ENCODE measurements at places on chromosomes 5 and 9.

DNA sequence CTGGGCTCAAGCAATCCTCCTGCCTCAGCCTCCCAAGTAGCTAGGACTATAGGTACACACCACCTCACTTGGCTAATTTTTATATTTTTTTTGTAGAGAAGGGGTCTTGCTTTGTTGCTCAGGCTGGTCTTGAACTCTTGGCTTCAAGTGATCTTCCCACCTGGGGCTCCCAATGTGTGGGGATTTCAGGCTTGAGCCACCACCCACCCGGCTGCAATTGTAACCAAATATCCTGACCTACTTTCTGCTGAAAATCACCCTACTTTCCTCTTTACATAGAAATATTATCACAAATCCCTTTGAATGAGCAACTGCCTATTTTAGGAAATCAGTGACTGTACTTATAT lies 59.6 kb upstream of the ZNF608 start:
- DNase-seq: no peak

DNA sequence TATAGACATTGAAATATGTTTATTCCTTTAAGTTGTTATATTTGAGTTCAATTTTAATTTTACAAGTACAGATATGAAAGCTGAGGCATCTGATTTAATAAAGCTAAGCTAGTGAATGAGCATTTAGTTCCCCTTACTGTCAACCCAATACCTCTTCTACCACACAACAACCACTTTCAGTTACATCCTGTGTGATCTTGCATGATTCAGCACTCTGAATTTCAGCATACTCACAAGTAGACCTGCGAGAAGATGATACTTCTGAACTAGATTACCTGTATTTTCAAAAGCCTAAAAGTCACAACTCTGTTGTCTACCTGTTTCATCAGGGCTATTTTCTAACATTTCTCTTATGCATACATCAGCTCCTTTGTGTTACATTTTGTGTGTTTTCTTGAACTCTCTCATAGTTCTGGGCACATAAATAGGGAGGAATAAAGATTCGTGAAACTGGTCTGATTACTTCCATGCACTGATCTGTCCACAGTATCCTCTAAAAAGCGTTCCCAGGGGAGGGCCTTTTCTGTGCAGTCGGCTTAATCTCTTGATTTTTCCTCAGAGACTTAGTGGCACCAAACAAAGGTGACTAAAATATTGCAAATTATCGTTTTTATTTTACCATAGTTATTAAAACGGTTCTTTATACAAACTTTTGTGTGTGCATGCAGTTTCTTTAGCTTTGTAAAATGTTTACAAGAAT lies 2025.5 kb upstream of the NUDT12 start:
- DNase-seq: no peak

DNA sequence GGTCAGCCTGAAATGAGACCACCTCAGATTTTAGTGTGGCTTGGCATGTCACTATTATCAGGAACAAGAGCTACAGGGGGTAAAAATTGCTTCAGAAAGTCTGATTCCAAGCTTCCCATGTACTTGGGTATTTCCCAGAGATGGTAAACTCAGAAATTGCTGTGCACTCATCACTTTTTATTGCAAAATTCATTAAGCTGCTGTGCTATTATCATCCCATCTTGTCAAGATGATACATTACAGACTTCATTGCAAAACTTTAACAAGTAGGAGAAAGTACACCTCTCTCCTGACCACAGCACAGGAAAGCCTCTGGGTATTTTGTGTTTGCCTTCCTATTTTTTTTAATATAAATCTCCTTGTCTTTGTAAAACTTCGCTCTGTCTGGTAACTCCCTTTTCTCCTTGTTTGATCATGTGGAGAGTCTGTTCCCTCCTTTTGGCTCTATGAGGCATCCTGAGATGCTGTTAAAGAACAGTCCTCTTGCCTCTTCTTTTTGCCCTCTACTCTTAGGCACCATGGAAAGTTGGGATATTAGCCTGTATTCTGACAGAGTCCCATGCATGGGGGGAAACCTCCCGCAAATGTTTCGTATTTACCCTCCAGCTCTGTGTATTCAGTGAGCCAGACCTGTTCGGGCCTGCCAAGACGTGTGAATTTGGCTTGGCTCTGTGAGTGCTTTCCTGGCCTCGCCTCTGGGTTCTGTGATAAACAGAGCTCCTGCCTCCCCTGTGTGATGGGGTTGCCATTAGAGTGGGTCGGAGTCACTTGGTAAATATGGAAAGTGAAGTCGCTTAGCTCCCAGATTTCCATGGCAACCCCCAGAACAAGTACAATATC lies 260.7 kb downstream of the NR3C1 start:
- DNase-seq: peak; percentile 57

GRCh38 chr9:105062222-105062855 lies 134.4 kb upstream of the ABCA1 start:
- no peak for DNase-seq

DNA sequence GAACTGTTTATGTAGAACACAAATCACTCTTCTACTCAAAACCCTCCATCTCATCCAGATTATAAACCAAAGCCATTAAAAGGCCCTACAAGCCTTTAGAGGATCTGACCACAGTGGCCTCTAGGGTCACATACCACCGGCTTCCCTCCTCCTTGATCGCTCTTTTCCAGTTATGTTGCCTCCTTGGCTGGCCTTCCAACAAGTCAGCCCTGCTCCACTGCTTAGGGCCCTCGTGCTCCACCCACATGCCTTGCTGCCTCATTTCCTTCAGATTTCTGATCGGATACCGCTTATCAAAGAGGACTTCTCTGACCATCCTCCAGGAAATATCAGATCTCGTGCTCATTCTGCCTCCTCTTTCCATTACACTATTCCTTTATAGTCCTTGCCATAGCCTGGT lies 139.4 kb upstream of the RAI14 start:
- DNase-seq: no peak

DNA sequence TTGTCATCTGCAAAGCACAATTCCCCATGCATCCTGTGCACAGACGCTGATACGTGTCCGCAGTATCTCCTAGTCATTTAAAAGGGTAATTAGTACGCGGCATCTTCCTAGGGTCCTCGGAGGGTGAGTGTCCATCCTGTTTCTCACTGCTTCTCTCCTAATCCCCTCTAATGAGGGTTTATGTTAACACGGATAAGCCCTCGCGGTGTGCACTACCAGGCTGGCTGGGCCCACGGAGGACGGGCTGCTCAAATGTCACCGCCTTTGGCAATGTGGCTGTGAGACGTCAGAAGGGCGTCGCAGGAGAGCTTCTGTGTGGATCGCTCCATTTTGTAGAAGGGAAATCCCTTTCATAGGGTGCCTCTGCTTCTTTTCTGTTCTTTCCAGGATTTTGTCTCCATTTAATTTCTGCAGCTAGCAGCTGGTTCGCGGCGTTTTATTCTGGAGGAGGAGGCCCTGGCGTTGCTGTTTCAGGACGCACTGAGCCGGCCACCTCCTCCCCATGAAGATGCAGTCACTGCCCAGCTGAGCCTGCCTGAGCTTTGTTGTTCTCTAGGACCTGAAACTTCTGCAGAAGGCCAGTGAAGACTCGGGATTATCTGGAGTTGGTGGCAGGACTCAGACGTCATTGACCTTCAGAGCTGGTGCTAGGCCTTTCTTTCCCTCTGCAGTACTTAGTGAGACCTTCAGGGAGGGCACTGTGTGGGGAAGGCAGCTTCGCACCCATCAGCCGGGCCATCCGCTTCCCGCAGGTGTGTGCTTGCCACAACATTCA lies 326.1 kb upstream of the IRX1 start:
- no peak for DNase-seq

DNA sequence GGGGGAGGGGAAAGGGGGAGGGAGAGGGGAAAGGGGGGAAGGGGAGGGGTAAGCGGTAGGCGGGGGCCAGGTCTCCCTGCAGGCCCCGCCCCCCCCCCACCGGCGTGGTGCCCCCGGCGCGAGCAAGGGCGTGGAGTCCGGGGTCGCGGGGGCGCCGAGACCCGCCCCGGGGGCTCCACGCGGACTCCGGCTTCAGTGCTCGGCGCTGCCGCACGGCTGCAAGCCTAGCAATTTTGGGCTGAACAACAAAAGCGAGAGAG lies 10.8 kb downstream of the C9orf50 start:
- no peak for DNase-seq

- DNase-seq: no peak
Measured at GRCh38 chr9:32426278-32426939, 42.0 kb downstream of the ACO1 start.

GRCh38 chr5:133273661-133274596 lies 222.1 kb downstream of the HSPA4 start:
- peak; percentile 11 for DNase-seq

DNA sequence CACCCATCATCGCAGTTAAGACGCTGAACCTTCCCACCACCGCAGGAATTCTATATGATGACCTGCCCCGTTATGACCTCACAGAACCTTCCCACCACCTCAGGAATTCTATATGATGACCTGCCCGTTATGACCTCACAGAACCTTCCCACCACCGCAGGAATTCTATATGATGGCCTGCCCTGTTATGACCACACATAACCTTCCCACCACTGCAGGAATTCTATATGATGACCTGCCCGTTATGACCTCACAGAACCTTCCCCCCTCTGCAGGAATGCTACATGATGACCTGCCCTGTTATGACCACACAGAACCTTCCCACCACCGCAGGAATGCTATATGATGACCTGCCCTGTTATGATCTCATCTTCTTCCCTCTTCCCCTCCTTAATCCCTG lies 64.3 kb downstream of the IRX1 start:
- no peak for DNase-seq

DNA sequence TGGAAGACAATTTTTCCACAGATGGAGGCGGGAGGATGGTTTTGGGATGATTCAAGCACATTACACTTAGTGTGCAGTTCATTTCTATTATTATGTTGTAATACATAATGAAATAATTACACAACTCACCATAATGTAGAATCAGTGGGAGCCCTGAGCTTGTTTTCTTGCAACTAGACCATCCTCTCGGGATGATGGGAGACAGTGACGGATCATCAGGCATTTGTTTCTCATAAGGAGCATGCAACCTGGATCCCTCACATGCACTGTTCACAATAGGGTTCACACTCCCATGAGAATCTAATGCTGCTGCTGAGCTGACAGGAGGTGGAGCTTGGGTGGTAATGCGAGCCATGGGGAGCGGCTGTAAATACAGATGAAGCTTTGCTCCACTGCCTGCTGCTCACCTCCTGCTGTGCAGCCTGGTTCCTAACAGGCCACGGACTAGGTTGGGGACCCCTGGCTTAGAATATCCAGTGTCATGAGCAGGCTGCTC lies 1.6 kb downstream of the STKLD1 start:
- no peak for DNase-seq

DNA sequence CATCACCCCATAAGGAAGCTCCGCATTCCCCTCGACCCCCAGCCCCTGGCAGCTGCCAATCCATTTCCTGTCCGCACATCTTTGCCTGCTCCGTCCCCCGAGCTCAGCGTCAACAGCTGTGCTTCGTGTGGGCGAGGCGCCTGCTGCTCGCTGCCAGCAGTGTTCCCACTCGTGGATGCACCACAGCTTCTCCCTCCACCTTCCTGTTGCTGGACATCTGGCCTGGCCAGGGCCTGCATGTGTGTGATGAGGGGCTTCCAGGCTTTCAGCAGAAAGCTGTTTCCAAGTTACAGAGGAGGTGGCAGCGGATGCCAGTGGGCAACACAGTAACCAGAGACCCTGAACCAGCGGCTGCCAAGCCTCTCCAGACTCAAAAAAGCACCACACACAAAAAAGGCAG lies 86.0 kb downstream of the PRRT1B start:
- peak; percentile 60 for DNase-seq

DNA sequence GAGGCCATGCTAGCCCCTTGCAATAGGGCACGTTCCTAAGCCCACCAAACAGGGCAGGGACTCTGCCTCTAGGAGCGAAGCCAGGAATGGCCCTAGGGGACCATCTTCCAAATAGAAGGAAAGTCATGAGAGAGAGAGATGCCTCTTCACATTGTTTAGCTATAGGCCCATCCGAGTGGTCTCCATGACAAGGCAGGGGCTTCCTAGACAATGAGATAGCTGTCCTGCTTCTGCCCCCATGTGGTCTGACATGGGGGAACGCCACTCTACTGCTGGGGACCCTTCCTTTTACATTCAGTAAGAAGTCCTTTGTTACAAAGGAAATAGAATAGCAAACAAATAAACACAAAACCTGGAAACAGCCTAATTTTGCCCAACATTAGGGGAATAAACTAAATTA lies 17.9 kb upstream of the KIF4B start:
- DNase-seq: no peak

- DNase-seq: peak; percentile 1
Measured at GRCh38 chr5:140827704-140828361, at the start of gene PCDHA6. TSS of gene PCDHA6 (plus strand) at chr5:140827960. CDS start at chr5:140828092, 132 bp downstream.

- peak; percentile 77 for DNase-seq
Measured at GRCh38 chr5:58891086-58891970, 308.5 kb downstream of the RAB3C start.

GRCh38 chr9:127050152-127050551 lies 72.3 kb downstream of the ANGPTL2 start:
- DNase-seq: no peak
